Thyroid gland (tissue), 4 donors: ENCODE measurements at places on chromosomes 4 and X. TPM values are rescaled to one million over a fixed set of nuclear protein-coding genes. Genes with fewer than 3 reads are reported as not detected.

DNA sequence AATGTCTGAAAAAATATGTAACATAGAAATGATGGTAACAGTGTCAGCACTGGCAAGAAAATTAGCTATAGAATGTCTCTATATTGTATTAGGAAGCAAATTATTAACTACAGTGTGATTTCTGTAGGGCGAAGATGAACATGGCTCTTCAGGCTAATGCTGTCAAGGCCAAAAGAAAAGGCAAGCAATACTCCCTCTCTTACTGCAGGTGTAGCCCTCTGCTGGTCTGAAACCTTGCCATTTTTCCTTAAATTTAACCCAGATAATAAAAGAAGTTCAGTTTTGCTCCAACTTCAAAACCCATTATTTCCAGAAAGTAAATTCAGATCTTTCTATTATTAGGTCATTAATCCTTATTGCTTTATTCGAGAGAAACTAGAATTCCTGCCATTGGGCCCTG, 215.9 kb downstream of the LRBA start:
- H3K27ac ChIP-seq, result no peak overlapping the region
- H3K36me3 ChIP-seq, result no peaks in the 10 kb centered on the region
- H3K4me3 ChIP-seq, result no peak overlapping the region
- no peak for DNase-seq
- no peaks in the 10 kb centered on the region for H3K27me3 ChIP-seq

GAGE12E gene
- total RNA-seq, result not detected

- DNase-seq, result no peak
- no peak overlapping the region for H3K4me3 ChIP-seq
- peaks cover 8% of the 10 kb centered on the region for H3K27me3 ChIP-seq
- peaks cover 6% of the 10 kb centered on the region for H3K4me1 ChIP-seq
Observed at GRCh38 chrX:13933352-13933751, 96.3 kb downstream of the GEMIN8 start.

DNA sequence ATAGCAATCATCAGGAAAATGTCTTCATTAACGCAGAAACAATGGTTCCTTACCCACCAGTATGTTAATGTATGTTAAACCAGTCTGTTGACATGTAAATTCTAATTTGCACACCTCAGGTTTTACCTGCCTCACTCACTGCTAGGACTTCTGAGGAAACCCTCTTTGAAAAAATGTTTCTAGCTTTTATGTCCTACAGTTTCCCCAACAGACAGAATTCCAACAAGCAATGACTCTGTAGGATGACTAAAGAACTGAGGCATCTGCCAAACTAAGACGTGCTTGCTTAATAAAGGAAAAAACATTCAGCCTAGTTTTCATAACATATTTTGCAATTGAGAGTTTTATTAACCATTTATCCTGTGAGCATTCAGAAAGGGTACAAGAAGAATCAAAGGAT, 20.6 kb upstream of the SOX3 start:
- no peaks in the 10 kb centered on the region for H3K36me3 ChIP-seq
- H3K4me1 ChIP-seq, result no peaks in the 10 kb centered on the region
- no peak for DNase-seq
- H3K4me3 ChIP-seq, result no peak overlapping the region
- H3K27me3 ChIP-seq, result no peaks in the 10 kb centered on the region

CENPVL2 gene
- not detected for total RNA-seq

- no peak overlapping the region for H3K27ac ChIP-seq
- H3K27me3 ChIP-seq, result no peaks in the 10 kb centered on the region
- H3K4me1 ChIP-seq, result no peaks in the 10 kb centered on the region
- peak; percentile 24 for DNase-seq
Observed at GRCh38 chr4:144894573-144894972, 203.4 kb downstream of the ANAPC10 start.

SPATA18 gene
- total RNA-seq, result 1.8 TPM

- no peaks in the 10 kb centered on the region for H3K4me1 ChIP-seq
- H3K36me3 ChIP-seq, result no peaks in the 10 kb centered on the region
- H3K27ac ChIP-seq, result no peak overlapping the region
- peak; percentile 52 for DNase-seq
Observed at GRCh38 chr4:121370729-121371325, 10.0 kb downstream of the QRFPR start.

TBX22 gene
- total RNA-seq, result 11.9 TPM

- no peak overlapping the region for H3K27ac ChIP-seq
- DNase-seq, result no peak
- no peaks in the 10 kb centered on the region for H3K36me3 ChIP-seq
- no peaks in the 10 kb centered on the region for H3K4me1 ChIP-seq
Observed at GRCh38 chrX:129636175-129636681, 18.5 kb downstream of the APLN start.

DNA sequence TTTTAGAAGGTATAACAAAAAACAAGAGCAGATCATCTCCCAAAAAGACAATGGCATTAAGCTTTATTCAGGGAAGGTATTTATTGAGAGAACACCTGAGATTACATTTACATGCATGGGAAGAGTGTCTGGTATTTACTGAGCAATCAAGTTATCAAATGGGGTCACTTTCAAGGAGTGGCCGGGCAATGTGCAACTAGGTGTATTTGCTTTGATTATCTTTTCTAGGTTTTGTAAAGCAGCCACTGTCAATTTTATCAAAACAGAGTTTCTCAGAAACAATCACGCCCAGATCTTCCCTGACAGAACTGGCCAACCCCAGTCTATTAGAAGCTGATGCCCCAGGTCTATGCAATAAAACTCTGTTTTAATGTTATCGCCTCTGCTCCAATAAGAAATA, 169.5 kb downstream of the GLRA2 start:
- H3K4me1 ChIP-seq, result no peaks in the 10 kb centered on the region
- H3K27ac ChIP-seq, result no peak overlapping the region
- no peak overlapping the region for H3K4me3 ChIP-seq
- DNase-seq, result no peak
- H3K36me3 ChIP-seq, result no peaks in the 10 kb centered on the region
- H3K27me3 ChIP-seq, result no peaks in the 10 kb centered on the region

DNA sequence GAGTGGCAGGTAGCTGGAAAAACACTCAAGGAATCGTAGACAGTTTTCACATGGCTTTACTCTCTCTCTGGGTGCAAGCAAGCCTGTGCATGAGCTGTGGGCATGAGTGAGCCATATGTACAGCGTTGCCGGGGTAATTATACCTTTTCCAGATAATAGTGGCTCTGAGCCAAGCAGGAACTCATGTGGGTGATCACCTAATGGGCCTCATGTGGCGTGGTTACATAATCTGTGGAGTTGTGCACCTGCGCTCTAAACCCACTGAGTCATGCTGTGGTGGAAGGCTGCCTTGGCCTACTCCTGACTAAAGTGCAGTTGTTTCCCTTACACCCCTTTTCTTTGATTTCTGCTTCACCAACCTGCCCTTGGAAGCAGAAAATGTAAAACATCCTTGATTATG, 1564.5 kb upstream of the PCDH10 start:
- no peak overlapping the region for H3K4me3 ChIP-seq
- DNase-seq, result no peak
- no peaks in the 10 kb centered on the region for H3K4me1 ChIP-seq
- no peak overlapping the region for H3K27ac ChIP-seq
- no peaks in the 10 kb centered on the region for H3K27me3 ChIP-seq
- no peaks in the 10 kb centered on the region for H3K36me3 ChIP-seq

DNA sequence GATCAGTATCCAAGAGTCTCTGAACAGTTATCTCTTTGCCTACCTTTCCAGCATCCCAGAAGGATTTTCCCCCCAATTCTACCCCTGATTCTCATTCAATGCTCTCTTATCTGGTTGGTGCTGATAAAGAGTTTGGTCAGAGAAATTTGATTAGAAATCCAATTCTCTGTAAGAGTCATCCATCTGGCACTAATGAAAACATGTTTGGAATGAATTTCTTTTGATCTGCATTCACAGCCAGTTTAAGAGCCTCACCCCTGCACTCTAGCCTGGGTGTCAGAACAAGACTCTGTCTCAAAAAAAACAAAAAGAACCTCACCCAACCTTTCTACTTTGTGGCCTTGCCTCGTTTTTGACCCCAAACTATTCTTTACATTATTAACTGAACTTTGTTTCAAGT, 122.1 kb downstream of the MANBA start:
- no peak overlapping the region for H3K4me3 ChIP-seq
- H3K4me1 ChIP-seq, result no peaks in the 10 kb centered on the region
- peaks cover 8% of the 10 kb centered on the region for H3K36me3 ChIP-seq

DNA sequence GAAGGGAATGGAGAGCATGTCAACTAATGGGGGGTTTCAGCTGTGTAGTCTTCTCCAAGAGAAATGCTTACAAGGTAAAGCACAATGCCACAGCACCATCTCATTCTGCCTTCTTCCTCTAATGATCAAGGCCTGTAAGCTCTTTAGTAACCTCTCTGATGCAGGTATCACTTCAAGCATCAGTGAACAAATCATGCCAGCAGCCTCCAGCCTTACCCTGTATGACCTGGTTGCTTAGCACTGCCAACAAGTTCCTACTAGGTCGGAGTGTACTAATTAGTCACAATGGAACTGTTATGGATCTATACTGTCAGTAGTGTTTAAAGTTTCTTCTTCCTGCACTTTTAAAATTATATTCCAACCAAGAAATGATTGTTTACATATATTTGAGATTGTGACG, 197.7 kb downstream of the GRID2 start:
- no peak overlapping the region for H3K4me3 ChIP-seq
- H3K4me1 ChIP-seq, result no peaks in the 10 kb centered on the region
- H3K27me3 ChIP-seq, result no peaks in the 10 kb centered on the region
- DNase-seq, result no peak
- H3K36me3 ChIP-seq, result no peaks in the 10 kb centered on the region

DNA sequence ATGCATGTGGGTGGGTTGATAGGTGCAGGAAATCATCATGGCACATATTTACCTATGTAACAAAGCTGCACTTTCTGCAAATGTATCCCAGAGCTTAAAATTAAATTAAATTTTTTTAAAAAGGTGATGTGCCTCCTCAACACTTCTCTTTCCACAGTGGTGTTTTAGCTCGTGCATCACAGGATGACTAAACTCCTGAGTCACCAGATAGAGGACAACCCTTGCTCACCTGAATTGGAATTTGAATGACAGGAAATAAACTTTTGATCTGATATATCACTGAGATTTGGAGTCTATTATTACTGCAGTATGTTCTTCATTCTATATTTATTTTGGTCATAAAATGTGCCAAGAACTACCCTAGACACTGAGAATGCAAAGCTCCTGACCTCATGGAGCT, 185.3 kb downstream of the MAPK10 start:
- DNase-seq, result no peak
- no peak overlapping the region for H3K27ac ChIP-seq
- no peaks in the 10 kb centered on the region for H3K27me3 ChIP-seq
- no peaks in the 10 kb centered on the region for H3K4me1 ChIP-seq

- H3K27ac ChIP-seq, result no peak overlapping the region
- H3K36me3 ChIP-seq, result no peaks in the 10 kb centered on the region
- no peaks in the 10 kb centered on the region for H3K27me3 ChIP-seq
- no peaks in the 10 kb centered on the region for H3K4me1 ChIP-seq
- no peak for DNase-seq
Observed at GRCh38 chr4:96260064-96260682, 420.3 kb downstream of the PDHA2 start.

GRCh38 chrX:56759736-56760409, 30.8 kb downstream of the NBDY start:
- DNase-seq, result no peak
- no peaks in the 10 kb centered on the region for H3K36me3 ChIP-seq
- peaks cover 3% of the 10 kb centered on the region for H3K4me1 ChIP-seq
- H3K4me3 ChIP-seq, result no peak overlapping the region

DNA sequence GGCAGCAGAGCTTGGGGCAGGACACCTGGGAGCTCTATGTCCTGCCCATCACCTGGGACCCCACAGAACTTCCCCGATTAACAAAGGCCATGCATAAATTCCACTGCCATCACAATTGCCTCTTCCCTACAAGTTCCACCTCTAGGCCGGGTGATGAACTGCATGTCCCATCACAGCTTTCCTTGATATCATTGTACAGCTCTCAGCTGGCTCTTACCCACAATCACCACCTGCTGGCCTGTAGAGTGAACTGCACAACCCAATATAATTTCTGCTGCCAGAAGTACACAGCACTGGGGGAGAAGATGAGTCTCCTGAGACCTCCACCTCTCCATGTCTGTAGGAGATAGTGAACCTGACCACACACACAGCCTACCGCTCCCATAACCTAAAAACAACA, 285.0 kb upstream of the AADAT start:
- no peak overlapping the region for H3K27ac ChIP-seq
- no peaks in the 10 kb centered on the region for H3K4me1 ChIP-seq
- H3K27me3 ChIP-seq, result no peaks in the 10 kb centered on the region

DNA sequence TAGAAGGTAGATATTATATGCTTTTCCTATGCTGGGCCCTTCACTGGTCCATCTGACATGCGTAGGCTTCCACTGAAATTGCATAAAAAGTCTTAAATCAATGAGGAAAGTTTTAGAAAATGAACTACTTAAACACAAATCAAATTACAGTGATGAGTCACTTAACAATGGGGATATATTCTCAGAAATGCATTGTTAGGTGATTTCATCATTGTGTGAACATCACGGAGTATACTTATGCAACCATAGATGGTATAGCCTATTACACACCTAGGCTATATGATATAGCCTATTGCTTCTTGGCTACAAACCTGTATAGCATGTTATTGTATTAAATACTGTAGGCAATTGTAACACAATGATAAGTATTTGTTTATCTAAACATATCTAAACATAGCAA, 10.3 kb downstream of the STAP1 start:
- H3K36me3 ChIP-seq, result no peaks in the 10 kb centered on the region
- no peak overlapping the region for H3K27ac ChIP-seq
- no peaks in the 10 kb centered on the region for H3K4me1 ChIP-seq
- no peak for DNase-seq
- H3K27me3 ChIP-seq, result no peaks in the 10 kb centered on the region
- no peak overlapping the region for H3K4me3 ChIP-seq

DNA sequence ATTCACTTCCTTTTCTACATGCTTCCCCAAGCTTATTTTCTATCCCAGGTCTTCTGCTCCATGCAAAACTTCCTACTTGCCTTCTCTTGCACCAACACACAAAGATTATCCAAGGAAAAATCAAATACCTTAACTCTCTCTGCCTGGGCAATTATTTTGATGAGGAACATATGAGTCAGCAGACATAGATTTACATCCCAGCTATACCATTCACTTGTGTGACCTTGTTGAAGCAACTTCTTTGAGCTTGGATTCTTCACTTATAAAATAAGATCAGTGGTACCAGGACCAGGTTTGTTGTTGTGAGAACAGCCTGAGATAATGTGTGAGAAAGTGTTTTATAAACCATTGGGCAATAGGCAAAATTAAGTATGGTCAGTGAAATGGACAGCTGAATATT, 39.1 kb upstream of the TMEM192 start:
- H3K36me3 ChIP-seq, result no peaks in the 10 kb centered on the region
- H3K4me3 ChIP-seq, result no peak overlapping the region
- H3K4me1 ChIP-seq, result no peaks in the 10 kb centered on the region

ADRA2C gene
- 1.2 TPM for total RNA-seq

GRCh38 chrX:77070202-77070918, 376.8 kb upstream of the FGF16 start:
- no peak overlapping the region for H3K27ac ChIP-seq
- H3K36me3 ChIP-seq, result no peaks in the 10 kb centered on the region
- no peak overlapping the region for H3K4me3 ChIP-seq
- DNase-seq, result no peak

- no peaks in the 10 kb centered on the region for H3K27me3 ChIP-seq
- no peaks in the 10 kb centered on the region for H3K36me3 ChIP-seq
- H3K4me1 ChIP-seq, result no peaks in the 10 kb centered on the region
Observed at GRCh38 chr4:83340692-83341343, 6.2 kb upstream of the HPSE start.

TLR8 gene
- total RNA-seq, result 1.7 TPM

GPR119 gene
- not detected for total RNA-seq

- H3K4me3 ChIP-seq, result no peak overlapping the region
- no peak overlapping the region for H3K27ac ChIP-seq
- H3K36me3 ChIP-seq, result no peaks in the 10 kb centered on the region
- H3K4me1 ChIP-seq, result peaks cover 18% of the 10 kb centered on the region
- H3K27me3 ChIP-seq, result peaks cover 7% of the 10 kb centered on the region
Observed at GRCh38 chr4:165877286-165877685, 4.2 kb downstream of the TLL1 start.

DHRSX gene
- total RNA-seq, result 28.5 TPM
